T-helper 1 cell (primary cell): ENCODE measurements at places on chromosomes 3 and 15.

- no peak for DNase-seq
Observed at GRCh38 chr3:53675942-53676341, 170.3 kb downstream of the CHDH start.

GRCh38 chr3:141237701-141238521 is 6.3 kb downstream of the PXYLP1 start:
- DNase-seq: no peak

GRCh38 chr15:70407336-70407670 is 309.6 kb upstream of the TLE3 start:
- no peak for DNase-seq

DNA sequence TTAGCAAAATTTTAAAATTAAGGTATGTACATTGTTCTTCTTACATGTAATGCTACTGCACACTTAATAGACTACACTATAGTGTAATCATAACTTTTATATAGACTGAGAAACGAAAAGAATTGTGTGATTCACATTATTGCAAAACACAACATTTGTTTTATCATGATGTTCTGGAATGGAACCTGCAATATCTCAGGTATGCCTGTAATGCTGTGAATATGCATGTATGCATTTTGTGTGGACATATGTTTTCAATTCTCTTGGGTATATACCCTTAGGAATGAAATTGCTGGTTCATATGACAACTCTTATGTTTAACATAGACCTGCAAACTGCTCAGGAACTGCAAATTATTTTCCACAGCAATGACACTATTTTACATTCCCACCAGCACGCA is 38.6 kb upstream of the TJP1 start:
- DNase-seq: no peak

DNA sequence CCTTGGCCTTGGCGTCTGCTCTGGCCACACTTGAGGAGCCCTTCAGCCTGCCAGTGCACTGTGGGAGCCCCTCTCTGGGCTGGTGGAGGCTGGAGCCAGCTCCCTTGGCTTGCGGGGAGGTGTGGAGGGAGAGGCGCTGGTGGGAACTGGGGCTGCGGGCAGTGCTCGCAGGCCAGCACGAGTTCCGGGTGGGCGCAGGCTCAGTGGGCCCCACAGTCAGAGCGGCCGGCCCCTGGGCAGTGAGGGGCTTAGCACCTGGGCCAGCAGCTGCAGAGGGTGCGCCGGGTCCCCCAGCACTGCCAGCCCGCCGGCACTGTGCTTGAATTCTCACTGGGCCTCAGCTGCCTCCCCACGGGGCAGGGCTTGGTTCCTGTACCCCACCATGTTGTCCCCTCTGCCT is 68.7 kb upstream of the KCNAB1 start:
- no peak for DNase-seq

- DNase-seq: no peak
Observed at GRCh38 chr3:111545349-111545748, 3.4 kb downstream of the CD96 start.

GRCh38 chr3:3170998-3171397 is 8.5 kb downstream of the CRBN start:
- DNase-seq: no peak

DNA sequence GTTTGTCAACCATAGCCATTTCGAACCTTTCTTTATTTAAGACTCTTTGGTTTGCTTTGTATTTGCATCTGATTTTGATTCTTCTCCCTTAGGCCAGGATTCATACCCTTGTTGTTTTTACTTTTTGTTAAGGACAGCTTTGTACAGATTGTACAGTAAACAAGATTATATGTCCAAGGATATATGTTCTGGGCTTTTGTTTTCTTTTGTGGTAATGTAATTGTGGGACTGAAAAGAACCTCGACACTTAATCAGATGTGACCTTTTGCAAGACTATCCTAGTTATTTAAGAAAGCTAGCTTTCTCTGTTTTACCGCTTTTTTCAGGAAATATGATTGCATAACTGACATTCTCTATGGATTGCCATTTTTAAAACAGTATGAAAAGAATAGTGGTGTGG is 67.0 kb upstream of the SAMMSON start:
- no peak for DNase-seq
